ENCODE measurements at places on chromosomes 3 and 15.
A peak's percentile ranks its signal among the peaks of the same experiment; 100 is the strongest.

DNA sequence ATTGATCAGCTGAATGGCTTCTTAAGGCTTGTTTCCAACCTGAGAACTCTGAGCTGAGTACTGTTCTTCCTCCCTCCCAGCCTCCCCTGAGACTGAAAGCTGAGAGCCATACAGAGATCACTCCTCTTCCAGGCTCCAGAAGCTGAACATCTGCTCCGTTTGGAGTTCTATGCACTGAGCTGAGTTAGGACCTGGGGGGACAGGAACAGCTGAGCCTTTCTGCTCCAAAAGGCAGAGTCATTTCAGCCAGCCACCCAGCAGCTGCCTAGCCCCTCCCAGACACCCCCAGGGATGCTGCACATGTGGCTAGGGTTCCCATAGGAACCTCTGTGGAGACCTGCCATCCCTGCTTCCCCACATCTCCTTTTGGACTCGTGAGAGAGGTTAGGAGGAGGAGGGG is 64.2 kb upstream of the GLCE start:
- peak; percentile 24 for DNase-seq

GRCh38 chr15:91307601-91308000 is 207.5 kb downstream of the SV2B start:
- DNase-seq = no peak

GRCh38 chr15:82805994-82806406 is at the start of gene FSD2:
Gene FSD2, minus strand, starts transcription at chr15:82806069. Its CDS starts 18,679 bp downstream, at chr15:82787390.
- peak; percentile 41 for DNase-seq

DNA sequence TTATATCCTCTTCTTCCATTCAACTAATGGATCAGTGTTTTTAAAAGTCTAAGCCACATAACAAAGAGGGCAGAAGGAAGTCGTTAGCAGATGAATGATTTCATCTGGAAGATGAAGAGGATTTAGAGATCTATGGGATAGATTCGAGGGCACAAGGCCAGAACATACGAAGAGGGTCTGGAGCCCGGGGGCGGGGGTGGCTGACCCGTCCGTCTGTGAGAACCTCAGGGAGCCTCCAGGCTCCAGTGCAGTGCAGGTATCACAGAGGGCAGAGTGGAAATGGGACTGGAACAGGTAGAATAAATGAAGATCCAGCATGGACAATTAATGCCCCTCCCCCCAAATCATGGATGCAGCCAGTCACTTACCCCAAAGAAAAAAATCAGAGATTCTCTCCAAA is 1.5 kb upstream of the GOLGA8B start:
- DNase-seq = no peak

GRCh38 chr15:80612118-80612823 is 82.8 kb upstream of the ABHD17C start:
- DNase-seq = no peak

DNA sequence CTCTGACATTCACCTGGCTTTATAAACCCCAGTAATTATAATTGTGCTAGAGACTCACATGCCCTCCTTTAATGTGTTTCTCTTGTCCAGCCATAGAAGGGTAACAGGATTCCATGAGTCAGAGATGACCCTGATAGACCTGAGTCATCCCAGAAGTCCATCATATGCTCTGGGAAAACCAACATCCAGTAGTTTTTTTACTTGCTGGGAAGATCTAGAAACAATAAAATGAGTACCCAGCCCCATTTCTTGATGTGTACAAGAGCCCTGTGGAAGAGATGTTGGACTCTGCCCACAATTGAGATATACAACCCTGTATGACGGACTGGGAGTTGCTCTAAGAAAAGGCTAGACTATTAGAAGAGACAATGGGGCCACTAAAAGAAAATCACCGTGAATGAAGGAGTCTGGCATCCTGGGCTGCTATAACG is 22.4 kb upstream of the THUMPD3 start:
- no peak for DNase-seq

GRCh38 chr3:188854772-188855149 is 317.0 kb upstream of the TPRG1 start:
- no peak for DNase-seq

- DNase-seq = no peak
These were observed 18.3 kb upstream of the TMEM158 start for GRCh38 chr3:45244356-45244755.

DNA sequence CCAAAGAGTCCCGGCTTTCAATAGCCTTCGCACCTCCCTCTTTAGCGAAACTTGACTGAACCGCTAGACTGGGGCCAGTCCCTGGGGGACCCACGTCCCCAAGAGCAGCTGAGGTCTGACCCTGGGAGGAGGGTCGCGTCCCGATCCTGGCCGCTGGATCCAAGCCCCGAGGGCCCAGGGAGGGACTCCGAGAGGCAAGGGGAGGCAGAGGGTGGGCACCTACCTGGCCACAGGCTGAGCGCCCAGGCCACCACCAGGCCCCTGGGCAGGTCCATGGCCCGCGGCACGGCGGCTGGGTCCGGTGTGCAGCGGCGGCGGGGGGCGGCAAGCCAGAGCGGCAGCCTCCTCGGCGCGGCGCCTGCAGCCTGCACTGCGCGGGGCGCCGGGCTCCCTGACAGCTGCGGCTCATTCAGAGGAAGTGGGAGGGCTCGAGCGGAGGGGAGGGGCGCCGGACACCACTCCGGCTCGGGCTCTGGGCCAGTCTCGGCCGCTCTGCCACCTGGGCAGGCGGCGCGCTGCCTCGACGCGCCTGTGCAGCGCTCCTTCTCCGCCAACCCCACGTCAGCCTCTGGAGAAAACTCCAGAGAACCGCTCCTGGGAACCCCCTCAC is at the start of gene ITGA11:
Gene ITGA11, minus strand, starts transcription at position 372 of the 610 bp plus-strand sequence. Its CDS starts 97 bp downstream, at position 275.
- DNase-seq = no peak

DNA sequence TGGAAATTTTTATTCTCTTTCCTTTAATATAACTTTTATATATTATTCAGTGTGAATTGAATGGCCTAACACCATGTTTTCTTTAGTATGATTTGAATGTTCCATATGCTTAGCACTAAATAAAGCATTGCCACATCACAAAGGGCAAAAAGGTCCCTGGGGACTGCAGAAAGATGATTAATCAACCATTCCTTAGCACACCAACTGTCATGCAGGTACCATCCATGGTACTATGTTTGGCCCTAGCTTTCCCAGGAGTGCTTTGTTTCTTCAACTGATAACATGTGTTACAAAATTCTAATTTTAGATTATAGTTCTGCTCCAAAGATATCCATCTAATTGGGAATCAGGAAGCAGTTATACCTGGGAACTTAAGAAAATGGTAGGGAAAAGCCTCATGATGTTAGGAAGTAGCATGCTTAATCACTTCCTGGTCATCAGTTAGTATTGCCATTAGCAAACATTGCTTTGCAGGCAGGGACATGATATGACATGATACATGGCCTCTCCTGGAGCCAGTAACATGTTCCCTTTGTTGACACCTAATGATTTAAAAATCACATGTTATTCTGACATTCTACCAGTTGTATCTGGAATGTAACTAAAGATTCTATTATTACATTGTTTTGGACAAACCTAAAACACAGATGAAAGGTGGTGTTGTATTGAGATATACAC is 712.6 kb upstream of the GBE1 start:
- DNase-seq = no peak

GRCh38 chr3:74456166-74456565 is 158.3 kb downstream of the CNTN3 start:
- no peak for DNase-seq

DNA sequence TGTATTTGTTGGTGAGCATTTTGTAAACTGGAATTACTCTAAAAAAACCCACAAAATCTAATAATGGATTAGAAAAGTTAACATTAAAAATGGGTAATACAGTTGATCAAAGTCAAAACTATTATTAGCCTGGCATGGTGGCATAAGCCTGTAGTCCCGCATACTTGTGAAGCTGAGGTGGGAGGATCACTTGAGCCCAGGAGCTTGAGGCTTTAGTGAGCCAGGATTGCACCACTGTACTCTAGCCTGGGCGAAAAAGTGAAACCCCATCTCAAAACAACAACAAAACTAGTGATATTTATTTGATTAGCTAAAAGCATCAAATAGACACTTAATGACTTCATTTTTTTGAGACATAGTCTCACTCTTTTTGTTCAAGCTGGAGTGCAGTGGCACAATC is 3.6 kb downstream of the SNX1 start:
- DNase-seq = no peak

DNA sequence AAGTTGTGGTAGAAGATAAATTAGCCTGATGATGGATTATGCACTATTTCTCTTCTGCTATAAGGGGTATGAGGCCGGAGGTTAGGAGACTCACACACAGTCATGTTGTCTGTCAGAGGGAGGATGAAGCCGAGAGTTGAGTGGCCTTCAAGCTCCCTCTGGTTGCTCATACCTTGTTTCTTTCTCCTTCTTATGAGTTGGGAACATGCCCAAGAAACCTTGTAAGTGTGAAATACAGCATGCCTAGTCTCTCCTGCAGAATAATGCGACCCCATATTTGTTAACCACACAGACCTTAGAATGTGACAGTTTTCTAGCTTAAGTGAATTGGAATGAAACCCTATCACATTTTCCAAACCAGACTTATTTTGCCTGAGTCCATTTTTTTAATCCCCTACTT is 366.7 kb downstream of the PTPRG start:
- DNase-seq = no peak

DNA sequence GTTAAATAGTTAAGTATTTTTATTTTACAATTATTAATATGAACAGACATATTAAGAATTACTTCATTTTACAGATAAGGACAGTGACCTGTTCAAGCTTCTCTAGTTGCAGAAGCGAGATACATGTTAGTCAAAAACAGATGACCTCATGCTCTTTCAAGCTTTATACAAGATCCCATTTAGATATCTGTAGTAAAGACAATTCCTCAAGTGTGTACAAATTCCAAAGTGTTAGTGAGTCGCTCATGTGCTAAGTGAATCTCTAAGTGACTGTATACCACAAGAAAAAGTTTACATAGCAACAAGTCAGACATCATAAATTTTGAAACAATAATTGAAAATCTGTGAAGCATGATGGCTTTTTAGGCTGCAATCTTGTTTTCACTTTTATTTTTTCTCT is 293.8 kb downstream of the ROBO1 start:
- DNase-seq = peak; percentile 8

- DNase-seq = no peak
These were observed 260.8 kb downstream of the ARPP21 start for GRCh38 chr3:35900079-35900478.

DNA sequence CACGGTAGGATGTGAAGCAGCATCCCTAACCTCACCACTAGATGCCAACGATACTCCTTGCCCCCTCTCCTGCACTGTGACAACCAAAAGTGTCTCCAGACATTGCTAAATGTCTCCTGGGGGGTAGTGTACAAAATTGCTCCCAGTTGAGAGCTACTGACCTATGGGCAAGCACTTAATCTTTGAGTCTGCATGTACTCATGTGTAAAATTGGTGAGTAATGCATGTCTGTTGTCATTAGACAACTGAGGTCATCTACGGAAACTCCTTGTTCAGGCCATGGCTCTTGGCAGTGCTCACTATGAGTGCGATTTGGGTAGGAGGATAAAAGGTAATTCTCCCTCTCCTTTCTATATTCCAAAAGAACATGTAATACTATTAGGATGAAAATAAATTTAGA is 29.2 kb downstream of the PDHB start:
- DNase-seq = no peak

DNA sequence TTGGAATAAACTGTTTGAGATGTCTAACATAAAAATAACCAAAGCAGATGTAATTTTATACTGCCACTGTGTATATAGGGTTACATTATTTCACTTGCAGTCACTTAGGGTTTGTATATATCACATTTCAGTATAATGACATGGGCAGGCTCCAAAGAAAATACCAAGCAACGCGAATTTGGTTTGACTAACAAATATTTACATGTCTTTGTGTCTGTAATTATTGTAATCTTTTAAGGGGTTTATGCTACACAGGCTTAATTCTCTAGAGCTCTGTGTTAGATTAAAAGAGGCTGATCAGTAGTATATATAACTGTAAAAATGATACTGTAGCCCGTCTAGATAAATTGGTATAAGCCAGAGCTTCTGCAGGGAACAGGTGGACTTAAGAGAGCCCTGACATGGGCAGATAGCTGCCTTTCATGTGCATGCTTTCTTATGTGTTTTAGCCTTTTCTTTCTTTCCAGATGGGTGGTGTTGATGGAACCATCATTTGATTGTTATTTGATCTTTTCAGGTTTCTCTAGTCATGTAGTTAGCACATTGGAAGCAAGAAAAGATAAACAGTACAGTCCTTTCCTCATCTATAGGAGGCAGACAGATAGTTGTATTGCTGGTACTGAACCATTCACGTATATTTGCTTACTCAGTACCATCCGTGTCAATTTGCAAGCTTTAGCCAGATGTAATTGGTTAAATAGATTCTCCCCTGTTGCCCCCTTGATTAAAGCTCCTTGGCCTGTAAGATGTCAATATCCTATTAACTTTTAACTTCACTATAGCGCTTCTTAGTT is 86.1 kb downstream of the GALK2 start:
- DNase-seq = no peak

- DNase-seq = no peak
These were observed 528.1 kb upstream of the MCTP2 start for GRCh38 chr15:93703092-93703739.

DNA sequence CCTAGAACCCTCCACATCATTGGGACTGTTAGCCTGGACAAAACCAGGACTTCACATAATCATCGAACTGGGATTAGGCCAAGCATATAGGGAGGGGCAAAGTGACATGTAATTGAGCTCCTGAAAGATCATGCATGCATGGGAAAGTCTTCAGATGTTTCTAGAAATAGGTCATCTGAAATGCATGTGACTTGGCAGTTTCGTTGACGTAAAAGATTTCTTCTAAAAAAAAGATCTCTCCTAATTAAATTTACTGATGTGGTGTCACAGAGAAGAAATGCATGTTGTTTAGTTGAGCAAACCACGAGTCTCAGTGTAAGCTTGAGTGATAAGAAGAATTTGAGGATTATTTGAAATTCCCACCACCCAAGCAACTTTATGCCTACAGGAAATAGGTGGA is 70.0 kb upstream of the LIMD1 start:
- no peak for DNase-seq

DNA sequence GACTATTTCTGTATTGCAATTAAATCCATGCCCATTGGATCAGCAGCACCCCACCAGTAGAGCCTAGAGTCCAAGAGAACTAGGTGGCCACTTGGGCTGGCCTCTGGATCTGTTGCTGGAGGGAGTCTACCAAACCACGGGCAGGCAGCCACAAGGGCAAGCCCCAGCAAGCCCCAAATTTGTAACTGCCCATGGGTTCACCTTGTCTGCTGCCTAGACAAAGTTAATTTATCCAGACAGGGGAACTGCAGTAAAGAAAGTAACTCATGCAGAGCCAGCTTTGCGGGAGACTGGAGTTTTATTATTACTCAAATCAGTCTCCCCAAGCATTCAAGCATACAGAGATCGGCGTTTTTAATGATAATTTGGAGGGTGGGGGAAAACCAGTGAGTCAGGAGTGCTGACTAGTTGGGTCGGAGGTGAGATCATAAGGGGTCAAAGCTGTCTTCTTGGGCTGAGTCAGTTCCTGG is 74.0 kb upstream of the TERB2 start:
- DNase-seq = no peak

DNA sequence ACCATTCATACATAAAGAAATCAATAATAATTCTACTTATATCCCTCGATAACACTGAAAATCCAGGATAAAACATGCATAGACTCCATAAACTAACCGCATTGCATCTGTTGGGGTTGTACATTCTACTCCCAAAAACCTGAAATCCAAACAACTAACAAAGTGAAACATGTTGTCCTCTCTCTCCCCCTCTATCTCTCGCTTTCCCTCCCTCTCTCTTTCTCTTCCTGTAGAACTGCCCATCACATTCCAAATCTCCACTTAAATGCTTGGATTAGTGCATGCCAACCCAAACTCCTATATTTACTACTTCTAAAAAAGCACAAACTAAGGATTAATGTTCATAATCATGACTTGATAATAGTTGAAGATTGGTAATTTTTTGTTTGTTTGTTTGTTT is 80.2 kb downstream of the MECOM start:
- no peak for DNase-seq

- no peak for DNase-seq
These were observed 106.4 kb upstream of the SLC2A2 start for GRCh38 chr3:171132873-171133272.
